ENCODE measurements at places on chromosomes 7 and 10.

DNA sequence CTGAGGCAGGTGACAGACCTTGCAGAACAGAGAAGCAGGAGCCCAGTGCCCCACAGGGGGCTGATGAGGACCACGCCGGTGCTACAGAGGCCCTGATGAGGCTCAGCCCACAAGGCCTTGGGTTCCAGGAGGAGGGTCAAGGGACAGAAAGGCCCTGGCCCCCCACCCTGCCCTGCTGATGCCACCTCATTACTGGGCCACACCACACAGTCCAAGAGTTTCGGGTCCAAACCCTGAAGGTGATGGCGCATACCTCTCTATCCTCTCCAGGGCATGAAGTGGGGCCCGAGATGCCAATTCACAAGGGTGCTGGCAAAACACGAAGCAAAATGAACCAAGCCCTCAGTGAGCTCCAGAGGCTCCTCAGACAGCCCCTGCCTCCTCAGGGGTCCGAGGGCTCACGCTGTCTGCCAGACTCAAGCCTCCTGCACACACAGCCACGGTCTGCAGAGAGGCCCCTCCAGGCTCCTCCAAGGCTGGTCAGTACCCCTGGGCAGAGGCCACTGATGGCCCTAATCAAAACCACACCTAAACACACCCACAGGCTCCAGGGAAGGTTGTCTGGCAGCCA lies 32.3 kb downstream of the RASGEF1A start:
- peak; percentile 17 for DNase-seq

GRCh38 chr7:148983200-148984146 lies 44.8 kb downstream of the PDIA4 start:
- DNase-seq = peak; percentile 58

GRCh38 chr10:106076496-106076895 lies 1088.0 kb downstream of the SORCS1 start:
- DNase-seq = no peak

GRCh38 chr7:123602648-123603047 lies 1.0 kb downstream of the ASB15 start:
- DNase-seq = no peak

DNA sequence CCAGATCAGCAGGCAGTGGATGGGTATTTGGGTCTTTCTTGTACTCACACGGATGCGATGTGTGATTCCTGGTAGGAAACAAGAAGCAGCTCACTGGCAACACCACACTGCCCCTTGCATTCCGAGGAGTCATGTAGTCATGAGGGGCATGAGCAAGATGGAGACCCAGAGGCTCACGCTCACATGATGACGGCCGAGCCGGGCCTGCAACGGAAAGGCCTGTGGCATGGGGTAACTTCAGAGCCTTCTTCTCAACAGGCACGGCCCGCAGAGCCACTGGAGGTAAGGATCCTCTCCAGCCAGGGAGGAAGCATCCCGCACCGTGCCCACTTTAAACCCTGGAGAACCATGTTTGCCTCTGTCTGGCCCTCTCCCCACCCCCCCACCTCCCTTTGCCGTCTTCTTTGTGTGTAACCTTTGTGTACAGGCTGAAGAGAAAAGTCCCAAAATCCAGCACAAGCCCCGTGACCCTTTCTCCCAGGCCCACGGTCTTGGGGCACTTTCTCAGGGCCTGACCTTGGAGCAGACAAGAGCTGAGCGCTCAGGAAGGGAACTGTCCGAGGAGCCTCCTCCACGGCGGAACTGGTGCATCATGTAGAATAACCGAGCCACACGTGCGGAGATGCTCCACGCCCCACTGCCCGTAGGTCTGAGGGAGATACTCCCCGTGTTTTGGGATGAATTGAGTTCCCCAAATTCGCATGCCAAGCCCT lies 516.4 kb downstream of the DNAJB6 start:
- DNase-seq = no peak

DNA sequence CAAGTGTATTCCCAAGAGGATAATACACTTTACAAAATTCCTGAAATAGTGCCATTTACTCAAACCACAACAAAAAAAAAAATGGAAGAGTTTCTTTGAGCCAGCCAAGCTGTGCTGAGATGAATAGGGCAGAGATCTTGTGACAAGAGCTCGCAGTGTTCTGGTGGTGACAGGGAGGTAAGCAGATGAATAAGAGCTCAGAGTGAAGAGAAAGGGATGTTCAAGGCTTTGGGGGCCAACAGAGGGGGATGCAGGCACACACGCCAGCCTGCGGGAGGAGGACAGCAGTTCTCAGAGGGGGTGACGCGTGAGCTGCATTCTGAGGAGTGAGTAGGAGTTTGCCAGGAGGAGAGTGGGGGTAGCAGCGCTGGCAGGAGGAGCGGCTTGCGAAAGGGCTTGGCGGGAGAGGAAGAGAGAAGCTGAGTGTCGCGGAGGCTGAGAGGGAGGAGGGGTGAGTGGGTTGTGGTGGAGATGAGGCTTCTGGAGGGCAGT lies 194.4 kb upstream of the IMMP2L start:
- no peak for DNase-seq

DNA sequence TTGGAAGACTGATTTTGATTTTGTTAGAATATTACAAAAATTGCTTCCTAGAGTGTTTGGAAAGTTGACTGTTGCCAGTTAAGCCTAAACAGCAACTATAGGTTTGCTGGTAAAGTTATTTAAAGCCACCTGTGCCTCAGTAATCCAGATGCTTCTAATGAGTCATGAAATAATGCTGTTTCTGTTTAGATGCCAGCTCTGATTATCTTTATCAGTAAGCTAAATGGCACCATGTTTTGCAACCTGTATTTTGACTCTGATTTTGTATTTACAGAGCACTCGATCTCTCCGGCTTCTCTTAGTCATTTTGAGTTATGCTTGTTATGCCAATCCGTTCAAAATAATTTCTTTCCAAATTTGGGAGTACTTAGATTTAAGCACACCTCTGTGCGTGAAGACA lies 366.1 kb downstream of the EXOC4 start:
- DNase-seq = no peak

- DNase-seq = no peak
Observed at GRCh38 chr7:94590526-94591162, 65.3 kb downstream of the SGCE start.

- no peak for DNase-seq
Observed at GRCh38 chr7:125926621-125927020, 997.0 kb upstream of the POT1 start.

DNA sequence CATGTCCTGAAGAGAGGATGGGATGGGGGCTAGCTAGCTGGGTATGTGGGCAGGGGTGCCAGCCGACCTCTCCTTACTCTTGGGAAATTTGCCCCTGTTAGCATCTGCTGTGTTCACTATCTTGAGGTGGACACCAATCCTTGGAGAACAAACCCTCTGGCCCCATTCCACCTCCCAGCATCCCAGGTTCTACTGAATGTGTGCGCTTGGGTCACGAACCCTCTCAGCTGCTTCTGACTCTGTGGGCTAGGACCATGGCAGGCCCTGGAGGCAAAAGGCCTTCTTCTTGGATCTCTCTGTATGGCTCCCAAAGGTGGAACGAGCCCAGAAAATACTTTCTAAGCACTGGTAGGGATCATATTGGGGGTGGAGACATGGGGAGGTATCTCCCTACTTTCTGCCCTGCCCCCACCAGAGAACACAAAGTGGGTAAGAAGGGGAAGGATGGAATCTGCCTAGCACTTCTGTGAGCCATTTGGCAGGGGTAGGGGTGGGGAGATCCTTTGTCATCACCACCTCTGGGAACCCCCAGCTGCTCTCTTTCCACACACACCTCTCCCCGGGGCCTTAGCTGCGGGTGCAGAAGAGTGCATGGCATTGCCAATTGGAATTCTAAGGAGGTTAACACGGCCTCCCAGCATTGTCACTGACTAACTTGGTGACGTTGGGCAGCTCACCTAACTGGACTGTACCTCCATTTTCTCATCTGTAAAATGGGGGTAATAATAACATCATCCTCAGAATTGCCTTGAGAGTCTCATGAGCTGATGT lies 7.7 kb downstream of the UNC5B start:
- DNase-seq = peak; percentile 16

- DNase-seq = no peak
Observed at GRCh38 chr7:128848289-128849155, 14.1 kb upstream of the ATP6V1F start.

GRCh38 chr10:70940834-70941568 lies 52.6 kb upstream of the PCBD1 start:
- DNase-seq = no peak

GRCh38 chr7:67484244-67484751 lies 487.7 kb downstream of the TYW1 start:
- DNase-seq = no peak

- DNase-seq = no peak
Observed at GRCh38 chr10:63843107-63843506, 321.9 kb downstream of the REEP3 start.

GRCh38 chr10:35299016-35299415 lies 37.3 kb upstream of the CCNY start:
- DNase-seq = no peak

- no peak for DNase-seq
Observed at GRCh38 chr10:71463111-71463510, 66.4 kb downstream of the CDH23 start.
